ENCODE measurements at places on chromosomes 2 and 18.

DNA sequence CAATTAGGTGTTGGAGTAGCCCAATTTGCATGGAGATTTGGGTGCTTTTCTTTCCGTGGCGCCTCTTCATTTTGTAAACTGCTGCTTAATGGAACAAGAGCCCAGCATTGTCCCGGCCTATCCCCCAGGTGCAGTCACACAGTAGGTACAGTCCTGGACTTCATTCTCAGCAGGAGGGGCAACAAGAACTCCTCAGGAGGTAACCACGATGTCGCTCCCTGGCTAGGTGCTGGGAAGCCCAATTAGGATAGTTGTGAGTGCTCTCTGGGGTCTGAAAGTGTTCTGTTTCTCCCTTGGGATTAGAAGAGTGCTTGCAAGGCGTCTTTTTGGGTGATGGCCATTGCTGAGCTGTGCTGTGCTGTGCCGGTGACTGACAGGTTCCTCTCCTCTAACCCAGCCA lies 53.8 kb downstream of the CABLES1 start:
- DNase-seq: no peak

DNA sequence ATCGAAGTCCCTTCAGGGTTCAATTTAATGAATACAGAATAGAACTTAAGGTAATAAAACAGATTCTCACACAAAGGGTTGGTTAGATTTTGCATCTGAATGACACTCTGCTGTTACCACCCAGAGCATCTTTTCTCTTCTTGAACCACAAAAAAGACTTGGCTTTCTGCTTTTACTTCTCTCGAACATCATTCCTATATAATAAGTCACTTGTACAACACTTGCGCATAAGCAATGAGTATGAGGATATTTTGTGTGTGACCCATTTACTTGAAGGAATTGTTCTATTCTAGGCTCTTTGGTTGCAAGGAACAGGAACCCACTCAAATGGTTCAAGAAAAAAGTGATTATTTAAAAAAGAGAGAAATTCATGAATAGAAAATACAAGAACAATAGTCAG lies 126.2 kb downstream of the NUP35 start:
- no peak for DNase-seq

DNA sequence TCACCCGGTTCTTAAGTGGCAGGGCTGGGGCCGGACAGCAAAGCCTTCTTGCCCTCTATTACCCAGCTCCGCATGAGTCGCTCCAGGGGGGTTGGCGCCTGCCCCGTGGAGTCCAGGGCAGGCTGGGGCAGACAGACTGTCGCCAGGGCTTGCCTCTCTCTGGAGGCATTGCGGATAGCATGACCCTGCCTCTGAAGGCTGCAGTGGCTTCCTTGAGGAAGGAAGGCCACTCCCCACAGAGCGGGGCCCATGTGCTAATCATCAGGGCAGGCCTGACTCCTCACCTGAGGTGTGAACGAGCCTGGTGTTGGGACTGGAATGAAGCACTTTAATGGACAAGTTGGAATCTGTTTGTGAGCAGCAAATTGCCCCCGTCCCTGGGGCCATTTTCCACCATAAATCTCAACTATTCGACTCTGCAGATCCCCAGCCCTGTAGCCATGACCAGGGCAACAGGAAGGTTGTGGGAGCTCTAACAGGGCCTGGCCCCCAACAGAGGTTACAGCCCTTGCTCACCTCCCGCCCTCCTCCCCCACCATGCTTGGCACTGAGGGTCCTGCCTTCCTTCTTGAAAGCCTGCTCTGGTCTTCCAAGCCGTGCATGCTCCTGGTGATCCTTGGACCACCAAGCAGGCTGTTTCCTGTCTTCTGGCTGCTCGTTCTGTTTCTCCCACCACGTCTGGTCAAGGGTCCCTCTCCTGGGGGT lies 144.9 kb upstream of the HAAO start:
- DNase-seq: no peak

DNA sequence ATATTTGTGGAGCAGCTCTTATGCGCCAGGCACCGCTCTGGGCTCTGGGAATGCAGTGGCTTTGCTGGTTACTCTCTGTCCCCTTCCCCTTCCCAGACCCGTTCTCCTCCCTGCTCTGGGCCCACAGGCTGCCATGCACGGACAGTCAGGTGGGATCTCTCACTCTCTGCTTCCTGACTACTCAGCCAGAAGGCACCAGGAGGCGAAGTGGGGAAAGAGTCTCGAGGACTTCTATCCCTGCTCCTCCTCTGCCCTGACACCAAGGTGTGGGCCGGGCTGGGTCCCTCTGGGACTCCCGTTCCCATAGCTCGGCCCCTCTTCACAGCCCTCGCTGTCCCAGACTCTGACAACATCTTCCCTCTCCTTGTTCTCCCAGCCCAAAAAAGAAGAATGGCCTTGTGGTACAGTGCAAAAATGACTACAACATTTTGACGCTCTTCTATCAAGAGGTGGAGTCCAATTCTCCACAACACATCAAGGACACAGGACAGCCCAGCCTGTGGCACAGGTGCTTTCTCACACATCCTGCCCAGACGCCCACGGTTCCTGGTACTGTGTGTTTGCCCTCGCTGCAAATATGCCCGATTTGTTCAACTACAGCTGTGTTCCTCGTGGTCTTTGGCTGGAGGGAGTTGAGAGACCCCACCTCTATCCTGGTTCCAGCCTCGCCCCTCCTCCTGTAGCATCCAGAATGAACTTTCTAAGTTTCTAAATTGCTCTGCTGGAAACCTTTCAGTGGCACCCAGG lies 14.0 kb upstream of the DUSP2 start:
- no peak for DNase-seq

DNA sequence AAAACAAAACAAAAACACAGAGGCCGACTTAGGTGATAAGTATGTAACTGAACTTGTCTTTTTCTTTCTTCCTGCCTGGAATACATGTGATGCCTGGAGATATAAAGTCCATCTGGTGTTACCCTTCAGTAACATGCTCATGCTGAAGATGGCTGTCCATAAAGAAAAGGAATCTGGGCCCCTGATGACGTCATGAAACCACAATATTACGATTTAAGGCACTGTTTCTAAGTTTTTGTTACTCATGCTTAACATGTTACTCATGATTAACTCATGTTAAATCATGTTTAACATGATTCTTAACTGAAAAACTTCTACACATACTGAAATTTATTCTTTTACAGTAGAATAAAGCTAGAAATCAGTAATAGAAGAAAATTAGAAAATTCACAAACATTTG lies 49.0 kb downstream of the STRADB start:
- peak; percentile 16 for DNase-seq

GRCh38 chr2:95313296-95314131 lies 16.4 kb downstream of the KCNIP3 start:
- no peak for DNase-seq

- no peak for DNase-seq
Measured at GRCh38 chr18:9711361-9712129, 3.4 kb downstream of the RAB31 start.
